ENCODE measurements at places on chromosomes 7 and 10.

GRCh38 chr7:3274131-3274530 is 26.9 kb upstream of the SDK1 start:
- DNase-seq: no peak

GRCh38 chr7:70450731-70451130 is 681.2 kb upstream of the GALNT17 start:
- no peak for DNase-seq

DNA sequence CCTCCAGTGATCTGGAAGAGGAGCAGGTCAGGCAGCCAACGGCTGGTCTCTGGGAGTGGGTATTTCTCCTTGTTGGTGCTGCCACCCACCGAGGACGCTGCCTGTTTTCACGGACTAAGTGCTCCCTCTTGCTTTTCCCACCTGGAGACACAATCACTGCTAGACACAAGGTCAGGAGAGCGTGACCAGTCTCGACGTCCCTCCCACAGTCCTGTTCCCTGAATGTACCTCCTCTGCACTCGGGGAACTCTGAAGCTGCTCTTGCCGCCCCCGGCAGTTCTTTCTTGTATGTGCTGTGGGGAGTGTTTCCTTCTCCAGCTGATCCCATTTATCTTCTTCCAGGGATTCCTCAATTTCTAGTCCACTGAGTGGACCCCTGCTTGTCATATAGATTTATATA is 89.4 kb downstream of the CYTH3 start:
- no peak for DNase-seq

GRCh38 chr10:101545898-101546297 is 42.2 kb downstream of the POLL start:
- no peak for DNase-seq

- DNase-seq: no peak
Observed at GRCh38 chr10:69242852-69243212, 22.7 kb downstream of the HKDC1 start.

- no peak for DNase-seq
Observed at GRCh38 chr7:96526496-96526895, 183.2 kb downstream of the SEM1 start.

- DNase-seq: no peak
Observed at GRCh38 chr10:51014680-51015389, 59.5 kb upstream of the PRKG1 start.

DNA sequence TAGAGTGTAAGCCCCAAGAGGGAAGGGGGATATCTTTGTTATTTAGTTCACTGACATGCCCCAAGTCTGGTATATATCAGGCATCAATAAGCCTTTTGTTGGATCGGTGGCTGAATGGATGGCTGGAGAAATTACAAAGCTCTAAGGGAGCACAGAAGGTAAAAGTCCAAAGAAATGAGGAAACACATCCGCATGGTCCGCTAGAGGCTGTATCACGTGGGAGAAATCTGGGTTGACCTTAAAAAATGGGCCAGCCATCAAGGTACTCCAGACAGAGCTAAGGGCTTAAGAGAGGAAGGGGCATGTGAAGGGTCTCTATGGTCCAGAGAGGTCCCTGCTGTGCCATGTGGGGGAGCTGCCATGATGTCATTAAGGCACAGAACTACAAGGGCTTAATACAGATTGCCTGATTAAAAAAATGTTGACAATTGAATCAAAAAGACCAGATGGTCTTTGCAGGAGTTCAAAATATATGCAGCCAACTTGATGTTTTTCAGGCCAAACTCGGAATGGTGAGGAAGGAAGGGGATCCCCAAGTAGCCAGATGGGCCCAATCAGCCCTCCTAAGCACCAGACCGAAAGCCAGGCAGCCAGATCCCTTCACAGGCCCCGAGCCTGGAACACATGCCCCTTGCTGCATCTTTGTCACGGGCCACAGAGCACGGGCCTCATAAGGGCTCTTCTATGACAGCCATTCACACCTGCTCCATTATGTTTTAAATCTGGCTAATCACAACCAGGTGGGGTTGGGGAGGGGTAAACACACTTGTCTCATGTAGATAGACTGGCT is 31.9 kb downstream of the SCRN1 start:
- no peak for DNase-seq

- no peak for DNase-seq
Observed at GRCh38 chr10:75841266-75841665, 409.8 kb downstream of the LRMDA start.

DNA sequence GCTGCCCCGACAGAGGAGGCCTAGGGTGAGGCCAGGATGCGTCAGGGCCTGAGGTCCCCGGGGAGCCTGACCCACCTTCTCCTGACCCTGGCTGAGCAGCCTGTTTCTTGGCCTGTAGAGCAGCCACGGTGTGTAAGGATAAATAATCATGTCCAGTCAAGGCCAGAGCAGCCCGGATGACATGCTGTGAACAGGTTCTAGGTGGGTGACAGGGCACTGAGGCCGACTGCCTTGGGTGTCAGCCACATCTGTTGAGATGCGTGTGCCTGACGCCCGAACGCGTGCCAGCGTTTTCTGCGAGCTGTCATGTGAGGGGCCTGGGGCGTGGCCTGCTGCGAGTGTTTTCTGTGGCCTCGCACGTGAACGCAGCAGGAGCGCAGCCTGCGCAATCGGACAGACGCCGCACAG is 118.3 kb downstream of the FAM53B start:
- DNase-seq: no peak

DNA sequence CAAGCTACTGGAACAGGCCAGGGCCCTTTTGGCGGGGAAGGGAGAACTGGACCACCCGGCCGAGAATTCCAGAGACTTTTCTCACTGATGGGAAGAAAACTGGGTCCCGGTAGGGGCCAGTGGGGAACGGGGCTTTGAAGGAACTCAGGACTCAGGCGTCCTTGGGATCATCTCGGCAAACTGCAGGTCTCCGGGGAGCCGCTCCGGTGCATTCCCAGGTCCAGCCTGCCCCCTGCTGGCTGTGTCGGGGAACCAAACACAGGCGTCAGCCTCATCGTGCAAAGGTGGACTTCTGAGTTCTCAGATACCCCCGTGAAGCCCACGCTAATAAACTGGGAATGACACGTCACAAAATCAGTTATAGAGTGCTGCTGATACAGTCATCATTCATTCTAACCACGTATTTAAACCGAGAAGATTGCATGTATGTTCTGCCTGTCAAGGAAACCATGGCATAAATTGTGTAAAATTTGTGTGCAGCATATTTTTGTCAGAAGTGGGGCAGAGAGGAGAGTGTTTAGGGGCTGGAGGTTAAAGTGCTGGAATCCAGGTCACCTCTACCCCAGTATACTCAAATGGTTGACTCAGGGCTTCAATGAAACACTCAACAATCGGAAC is 76.1 kb upstream of the CPXM2 start:
- DNase-seq: peak; percentile 57

DNA sequence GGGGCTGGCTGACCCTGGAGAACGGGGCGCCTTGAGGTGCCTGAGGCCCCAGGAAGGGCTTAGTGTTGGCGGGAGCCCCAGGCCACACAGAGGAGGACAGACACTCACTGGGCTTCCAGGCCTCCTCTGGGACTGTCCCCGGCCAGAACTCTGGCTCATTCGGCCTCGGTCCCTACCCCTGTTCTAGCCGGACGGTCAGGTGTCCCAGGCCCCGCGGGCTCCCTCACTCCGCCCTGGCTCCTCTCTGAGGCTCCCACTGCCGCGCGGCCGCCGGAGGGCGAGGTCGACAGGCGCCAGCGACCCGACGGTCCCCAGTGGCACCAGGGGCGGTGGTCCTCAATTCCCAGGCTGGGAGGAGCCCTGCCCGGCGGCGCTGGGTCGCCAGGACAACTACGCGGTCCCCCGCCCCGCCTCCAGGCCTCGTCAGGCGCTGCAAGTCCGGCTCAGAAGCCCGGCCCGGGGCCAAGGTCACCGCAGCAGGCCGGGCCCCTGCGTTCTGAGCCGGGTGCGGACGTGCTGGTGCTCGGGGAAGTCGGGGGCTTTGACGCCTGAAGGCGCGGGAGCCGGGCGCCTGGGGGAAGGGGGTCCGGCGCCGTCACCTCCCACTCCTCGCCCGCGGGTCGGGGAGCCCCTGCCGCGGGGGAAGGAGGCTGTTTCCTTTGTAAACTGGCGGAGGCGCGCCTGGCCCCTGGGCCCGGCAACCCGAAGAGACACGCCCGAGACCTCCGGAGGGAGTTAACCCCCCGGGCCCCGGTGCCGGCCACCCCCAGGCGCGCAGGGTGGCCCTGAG is 1.1 kb upstream of the PWWP2B start:
- no peak for DNase-seq

DNA sequence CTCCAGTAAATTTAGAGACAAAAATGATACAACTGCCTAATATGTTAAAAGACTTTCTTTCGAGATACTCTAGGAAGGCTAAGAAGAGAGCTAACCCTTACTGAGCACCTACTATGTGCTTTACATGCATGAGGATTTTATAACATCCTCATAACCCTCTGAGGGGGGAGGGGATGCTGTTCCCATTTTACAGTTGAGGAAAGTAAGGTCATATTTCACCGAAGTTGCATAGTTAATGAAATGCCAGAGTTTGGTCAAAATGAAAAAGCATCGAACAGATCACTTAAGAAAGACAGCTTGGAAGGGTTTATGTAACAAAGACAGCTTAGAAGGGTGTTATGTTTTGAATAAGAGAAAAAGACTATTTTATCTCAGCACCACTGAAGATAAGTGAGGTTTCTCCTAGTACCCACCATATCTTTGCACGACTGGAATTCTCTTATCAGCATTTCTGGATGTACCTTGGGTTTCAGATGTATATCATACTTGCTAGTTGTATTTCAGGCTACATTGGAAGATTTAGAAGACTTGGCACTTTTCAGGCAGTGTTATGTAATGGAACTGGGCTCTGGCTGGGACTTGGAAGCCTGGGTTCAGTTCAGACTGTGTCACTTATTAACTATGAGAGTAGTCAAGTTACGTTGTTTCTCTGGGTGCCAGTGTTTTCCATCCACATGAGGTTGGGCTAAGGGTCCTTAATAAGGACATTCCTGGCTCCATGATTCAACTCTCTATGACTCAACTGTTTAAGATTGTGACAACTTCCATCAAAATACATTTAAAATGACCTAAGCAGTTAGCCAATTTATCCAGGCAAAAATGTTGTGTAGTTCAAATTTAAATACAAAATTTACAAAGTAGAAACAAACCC is 6.0 kb downstream of the RHOBTB1 start:
- DNase-seq: no peak

- no peak for DNase-seq
Observed at GRCh38 chr10:42304341-42304740, 334.0 kb downstream of the ZNF33B start.

DNA sequence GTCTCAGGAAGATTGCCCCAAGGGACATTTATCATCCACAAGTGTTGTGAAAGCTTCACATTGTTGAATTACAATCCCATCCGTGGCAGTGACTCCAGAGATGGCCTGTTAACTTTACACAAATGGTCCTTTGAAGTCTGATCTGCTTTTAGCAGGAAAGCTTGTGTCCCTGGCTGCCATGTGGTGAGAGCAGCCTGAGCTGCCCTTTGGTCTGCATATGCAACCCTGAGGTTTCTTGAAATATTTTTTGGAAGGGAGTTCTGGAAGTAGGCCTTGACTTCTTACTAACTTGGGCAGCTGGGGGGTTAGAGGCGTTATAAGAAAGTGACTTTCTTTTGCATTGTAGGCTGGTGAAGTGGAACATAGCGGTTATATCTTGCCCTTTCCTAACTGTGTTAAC is 41.3 kb upstream of the FAM180A start:
- DNase-seq: no peak

- DNase-seq: no peak
Observed at GRCh38 chr7:154427533-154427932, 375.3 kb downstream of the DPP6 start.

DNA sequence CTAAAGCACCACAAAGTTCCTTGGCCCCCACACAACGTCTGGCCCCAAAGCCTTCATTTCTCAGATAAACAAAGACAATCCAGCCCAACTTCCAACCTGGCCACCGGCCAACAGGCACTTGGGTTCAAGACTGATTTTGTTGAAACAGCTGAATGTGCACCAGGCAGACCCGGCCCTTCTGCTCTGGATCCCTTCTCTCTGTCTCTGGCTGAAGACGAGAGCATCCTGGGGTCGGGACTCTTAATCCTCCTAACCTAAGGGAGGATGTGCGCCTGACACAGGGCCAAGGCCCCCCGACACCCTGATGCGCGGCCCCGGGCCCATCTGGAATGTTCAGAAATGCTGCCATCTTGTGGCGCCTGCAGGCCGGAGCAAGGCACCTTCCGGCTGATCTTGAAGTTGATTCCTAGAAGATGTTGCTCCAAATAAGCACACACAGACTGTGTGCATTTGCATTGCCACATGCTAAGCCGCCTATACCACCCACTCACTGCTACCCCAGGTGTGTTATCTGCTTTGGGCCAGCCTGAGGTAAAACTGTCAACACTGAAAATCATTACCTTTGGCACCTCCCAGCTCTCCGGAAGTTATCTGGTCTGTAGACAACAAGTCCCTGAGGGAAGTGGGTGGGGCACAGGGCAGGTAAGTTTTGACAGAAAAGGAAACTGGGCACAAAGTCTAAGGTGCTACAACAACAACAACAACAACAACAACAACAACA is 98.4 kb upstream of the HABP2 start:
- no peak for DNase-seq

- DNase-seq: no peak
Observed at GRCh38 chr10:120019568-120019967, 127.0 kb downstream of the SEC23IP start.

GRCh38 chr10:88178758-88179157 is 315.3 kb downstream of the PTEN start:
- DNase-seq: no peak

GRCh38 chr10:76319661-76320060 is 888.2 kb downstream of the LRMDA start:
- no peak for DNase-seq

GRCh38 chr7:97871659-97872024 is 566 bp downstream of the ASNS start:
- DNase-seq: peak; percentile 8

- DNase-seq: no peak
Observed at GRCh38 chr7:20721086-20721810, 65.4 kb downstream of the SP8 start.

DNA sequence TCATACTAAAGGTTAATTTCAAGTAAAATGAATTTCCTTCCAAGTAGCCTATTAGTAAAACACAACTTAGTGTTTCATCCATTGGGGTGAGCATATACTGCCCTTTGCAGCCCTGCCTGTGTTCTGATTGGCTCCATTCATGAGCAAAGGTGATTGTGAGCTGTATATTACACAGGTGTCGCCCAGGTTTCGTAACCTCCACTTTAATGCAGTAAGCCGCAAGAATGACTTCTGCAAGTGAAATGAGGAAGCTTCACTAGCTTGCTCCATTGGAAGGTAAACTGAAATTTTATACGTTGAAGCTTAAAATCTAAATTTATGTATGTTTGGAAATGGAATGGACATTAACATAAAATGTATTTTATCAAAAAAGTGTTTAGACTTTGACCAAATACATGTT is 24.4 kb downstream of the MTURN start:
- DNase-seq: no peak

- no peak for DNase-seq
Observed at GRCh38 chr10:123270221-123270620, 116.0 kb downstream of the BUB3 start.

- DNase-seq: no peak
Observed at GRCh38 chr10:63286754-63287264, 153.7 kb downstream of the NRBF2 start.

DNA sequence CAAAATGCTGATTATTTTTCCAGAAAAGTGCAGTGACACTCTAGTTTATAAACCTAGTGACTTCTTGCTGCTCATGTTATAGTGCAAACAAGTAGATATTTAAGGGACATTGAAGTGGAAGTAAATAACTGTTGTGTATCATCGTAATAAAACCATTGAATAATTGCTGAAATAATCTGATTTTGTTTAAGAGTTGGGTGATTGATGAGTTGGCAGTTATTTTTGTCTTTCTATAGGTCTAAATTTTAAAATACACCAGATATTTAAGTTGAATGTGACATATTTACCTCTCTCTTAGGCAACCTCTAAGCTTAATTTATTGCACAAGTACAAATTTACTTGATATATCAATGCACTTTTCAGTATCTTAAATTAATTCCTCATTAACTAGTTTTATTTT is 192.9 kb downstream of the TSPAN12 start:
- DNase-seq: no peak
